Erythroblast (primary cell): ENCODE measurements at places on chromosomes 5 and 9.

DNA sequence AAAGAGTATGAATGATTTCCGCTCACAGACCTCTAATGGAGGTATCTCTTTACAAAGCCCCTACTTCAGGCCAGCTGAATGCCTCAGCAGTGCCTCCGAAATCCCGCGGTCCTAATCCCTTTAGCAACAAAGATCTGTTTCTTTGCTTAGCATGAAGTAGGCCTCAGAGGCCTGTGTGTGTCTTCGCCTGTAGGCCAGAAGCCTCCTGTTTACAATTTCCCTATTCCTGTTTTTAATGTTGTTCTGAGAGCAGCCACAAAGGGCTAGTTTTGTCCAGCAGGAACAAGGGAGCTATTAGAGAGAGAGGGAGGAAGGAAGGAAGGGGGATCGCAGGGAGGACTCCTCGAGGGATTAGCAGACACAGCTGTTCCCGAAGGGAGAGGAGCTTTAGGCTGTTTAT lies 166.4 kb upstream of the SPRY4 start:
- no peak for DNase-seq

DNA sequence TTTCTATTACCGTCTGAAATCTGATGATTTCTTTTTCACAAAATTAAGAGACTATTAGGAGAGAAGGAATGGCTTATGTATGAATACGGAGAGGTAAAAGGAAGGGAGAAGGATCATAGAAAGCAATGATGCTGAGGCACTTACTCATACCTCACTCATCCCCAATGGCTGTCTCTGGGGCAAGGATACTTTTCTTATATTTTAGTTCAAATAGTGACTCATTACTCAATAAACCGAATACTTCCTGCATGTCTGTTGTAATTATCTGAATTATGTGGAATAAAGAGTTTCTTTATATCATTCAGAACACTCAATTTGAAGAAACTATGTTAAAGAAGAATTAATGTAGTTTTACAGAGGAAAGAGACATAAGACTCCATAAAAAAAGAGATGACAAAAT lies 284.5 kb upstream of the NUDT12 start:
- DNase-seq, result no peak

GRCh38 chr9:15287309-15287708 lies 19.7 kb downstream of the TTC39B start:
- DNase-seq, result peak; percentile 75

DNA sequence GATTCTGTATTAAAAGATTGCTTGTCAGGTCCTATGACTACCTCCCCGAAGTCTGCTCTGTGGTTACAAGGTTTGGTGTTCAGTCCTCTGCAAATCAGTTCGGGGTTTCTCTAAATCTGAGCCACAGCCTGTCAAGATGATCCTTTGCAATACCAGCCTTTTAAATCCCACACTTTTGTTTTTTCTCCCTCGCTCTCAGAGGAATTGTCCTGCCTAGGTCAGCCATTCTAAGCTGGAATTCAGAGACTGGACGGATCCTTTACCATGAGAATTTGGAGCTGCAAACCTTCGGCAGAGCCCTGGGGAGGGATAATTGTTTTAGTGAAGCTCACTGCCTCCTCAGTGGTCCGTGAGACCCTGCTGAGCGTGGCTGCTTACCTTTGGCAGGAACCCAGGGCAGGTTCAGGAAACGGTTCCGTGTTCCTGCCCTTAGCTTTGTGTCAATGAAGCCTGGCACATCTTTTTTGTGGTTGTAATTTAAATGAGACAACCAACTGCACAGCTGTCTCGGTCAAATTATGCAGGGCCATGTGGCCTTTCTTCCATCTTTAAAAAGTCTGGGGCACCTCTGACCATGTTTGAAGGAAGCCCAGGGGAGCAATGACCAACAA lies 47.2 kb downstream of the EBF1 start:
- no peak for DNase-seq

DNA sequence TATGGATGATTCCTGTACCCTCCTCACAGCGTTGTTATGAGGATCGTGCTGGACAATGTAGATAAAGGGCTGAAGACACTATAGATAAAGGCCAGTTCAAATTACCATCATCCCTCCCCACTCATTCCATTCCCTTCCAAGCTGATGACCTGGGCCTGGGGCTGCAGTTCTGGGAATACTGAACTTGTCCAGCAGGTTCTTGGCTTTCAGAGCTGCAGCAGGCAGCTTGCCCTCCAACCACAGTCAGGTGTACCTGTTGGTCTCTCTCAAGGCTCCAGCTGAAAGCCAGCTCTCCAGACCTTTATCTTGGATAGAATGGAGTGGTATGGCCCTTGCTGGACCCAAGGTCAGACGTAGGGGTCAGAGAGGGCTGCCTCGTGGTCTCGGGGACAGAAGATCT lies 92.5 kb downstream of the PCDH1 start:
- DNase-seq, result no peak
